Regular cardiac myocyte (primary cell): ENCODE measurements at places on chromosomes 7 and 10. TPM values are rescaled to one million over a fixed set of nuclear protein-coding genes. Genes with fewer than 3 reads are reported as not detected.

The CYP3A4 gene
- not detected in 2 replicates for total RNA-seq

The ATP5MK gene
- total RNA-seq = 254 and 289 TPM in 2 replicates

The DYDC2 gene
- total RNA-seq = not detected in 2 replicates

The DNAAF5 gene
- 11.6 and 25.3 TPM in 2 replicates for total RNA-seq

The SLC13A1 gene
- not detected in 2 replicates for total RNA-seq

The NSMCE4A gene
- 12.7 and 30.1 TPM in 2 replicates for total RNA-seq

The ARHGEF35 gene
- 0.85 and 1.5 TPM in 2 replicates for total RNA-seq

The SKAP2 gene
- total RNA-seq = 2.7 and 3.1 TPM in 2 replicates
